ENCODE measurements at places on chromosomes 6 and 20. TPM values are rescaled to one million over a fixed set of nuclear protein-coding genes. Genes with fewer than 3 reads are reported as not detected.

DNA sequence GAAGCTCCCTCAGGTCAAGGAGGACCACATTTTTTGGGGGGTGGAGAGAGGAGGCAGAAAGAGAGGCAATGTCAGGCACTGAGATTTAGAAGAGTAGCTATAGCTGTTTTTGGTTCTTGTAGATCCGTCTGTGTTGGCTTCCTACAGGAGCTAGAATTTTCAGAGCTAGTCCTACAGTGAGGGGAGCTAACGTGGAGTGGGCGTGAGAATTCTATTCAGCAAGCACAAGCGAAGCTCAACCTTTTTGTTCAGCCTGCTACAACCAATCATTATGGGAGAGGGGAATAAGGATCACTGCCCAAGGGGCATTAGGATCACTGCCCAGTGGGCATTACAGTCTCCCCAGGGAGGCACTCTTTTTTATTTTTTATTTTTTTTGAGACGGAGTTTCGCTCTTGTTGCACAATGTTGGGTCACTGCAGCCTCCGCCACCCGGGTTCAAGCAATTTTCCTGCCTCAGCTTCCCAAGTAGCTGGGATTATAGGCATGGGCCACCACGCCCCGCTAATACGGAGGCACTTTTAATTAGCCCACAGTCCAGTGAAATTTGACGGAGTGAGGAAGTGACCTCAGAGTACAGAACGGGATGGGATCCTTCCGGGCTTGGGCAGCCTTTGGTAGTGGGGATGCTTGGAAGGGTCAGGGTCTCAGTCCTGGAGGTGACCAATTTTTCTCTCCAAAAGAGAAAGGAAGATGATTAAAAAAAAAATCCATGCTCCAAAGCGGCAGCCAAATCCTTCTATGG is 1.1 kb upstream of the PANK2 start:
- peaks cover 37% of the 10 kb centered on the region for H3K4me1 ChIP-seq
- peak overlapping the region; percentile 98 for H3K27ac ChIP-seq
- H3K36me3 ChIP-seq = no peaks in the 10 kb centered on the region

GRCh38 chr6:34226731-34227586 is 9.7 kb upstream of the HMGA1 start:
- H3K27ac ChIP-seq = peak overlapping the region; percentile 33
- peaks cover 29% of the 10 kb centered on the region for H3K4me1 ChIP-seq
- H3K4me3 ChIP-seq = no peak overlapping the region
- no peak for DNase-seq
- no peaks in the 10 kb centered on the region for H3K36me3 ChIP-seq

DNA sequence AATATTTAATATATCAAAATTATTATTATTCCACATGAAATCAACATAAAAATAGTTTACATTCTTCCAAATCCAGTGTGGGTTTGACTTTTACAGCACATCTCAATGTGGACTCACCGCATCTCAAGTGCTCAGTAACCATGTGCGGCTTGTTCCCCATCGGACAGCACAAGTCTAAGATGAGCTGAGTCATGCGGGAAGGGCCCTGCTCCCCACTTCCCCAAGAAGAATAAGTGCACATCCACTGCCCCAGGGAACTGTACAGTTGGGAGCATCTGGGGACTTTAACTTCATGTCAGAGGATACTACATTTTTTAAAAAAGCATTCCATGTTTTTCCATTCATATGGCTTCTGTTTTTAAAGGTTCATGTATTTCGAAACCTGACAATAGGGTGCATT is 325.6 kb downstream of the BTBD3 start:
- H3K36me3 ChIP-seq = no peaks in the 10 kb centered on the region
- no peak overlapping the region for H3K27ac ChIP-seq
- DNase-seq = no peak
- H3K4me1 ChIP-seq = no peaks in the 10 kb centered on the region

The DNPH1 gene
- 61.9 TPM for total RNA-seq

The SUMO4 gene
- 3.9 TPM for total RNA-seq

DNA sequence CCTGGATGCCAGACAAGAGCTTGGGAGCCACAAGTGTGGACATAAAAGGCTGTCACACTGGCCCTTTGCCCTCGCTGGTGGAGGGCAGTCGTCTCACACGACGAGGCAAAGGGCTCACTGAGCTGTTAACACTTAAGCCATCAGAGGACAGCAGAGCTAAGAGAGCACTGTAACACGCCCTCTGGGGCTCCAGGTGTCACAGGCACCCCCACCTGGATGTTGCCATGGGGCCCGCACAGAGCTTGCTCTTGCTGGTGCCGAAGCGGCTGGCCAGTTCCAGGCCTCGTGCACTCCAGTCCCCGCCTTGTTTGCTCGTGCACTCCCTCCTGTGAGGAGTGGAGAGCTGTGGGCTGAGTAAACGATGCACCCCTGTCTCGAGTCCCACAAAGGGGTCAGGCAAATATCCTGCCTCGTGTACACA is 37.4 kb downstream of the SLC35D3 start:
- DNase-seq = no peak
- H3K4me3 ChIP-seq = no peak overlapping the region
- H3K36me3 ChIP-seq = no peaks in the 10 kb centered on the region
- H3K4me1 ChIP-seq = no peaks in the 10 kb centered on the region
- no peak overlapping the region for H3K27ac ChIP-seq

GRCh38 chr6:135876058-135876457 is 24.6 kb downstream of the PDE7B start:
- DNase-seq = no peak
- no peak overlapping the region for H3K4me3 ChIP-seq
- no peaks in the 10 kb centered on the region for H3K27me3 ChIP-seq
- H3K36me3 ChIP-seq = no peaks in the 10 kb centered on the region
- no peak overlapping the region for H3K27ac ChIP-seq

DNA sequence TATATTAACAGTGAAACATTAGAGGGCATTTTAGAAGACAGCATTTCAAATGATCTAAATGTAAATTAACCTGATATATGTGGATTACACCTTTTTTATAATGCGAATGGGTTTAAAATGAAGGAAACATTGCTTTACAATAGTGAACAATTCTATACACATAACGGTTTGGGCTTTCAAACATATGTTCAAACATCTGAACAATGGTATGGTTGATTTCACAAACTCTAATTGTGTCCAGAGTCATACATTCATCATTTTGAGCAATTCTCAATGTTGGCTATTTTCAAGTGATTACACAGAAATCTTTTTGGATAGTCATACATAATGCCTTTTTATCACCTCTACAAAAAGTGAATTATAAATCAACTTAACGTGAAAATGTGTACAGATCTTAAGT is 578.1 kb downstream of the PHF3 start:
- H3K4me3 ChIP-seq = no peak overlapping the region
- no peaks in the 10 kb centered on the region for H3K36me3 ChIP-seq
- no peak overlapping the region for H3K27ac ChIP-seq
- DNase-seq = no peak
- H3K4me1 ChIP-seq = no peaks in the 10 kb centered on the region

The ALDH8A1 gene
- total RNA-seq = not detected

- H3K27ac ChIP-seq = no peak overlapping the region
- no peaks in the 10 kb centered on the region for H3K36me3 ChIP-seq
- H3K4me3 ChIP-seq = no peak overlapping the region
- no peaks in the 10 kb centered on the region for H3K4me1 ChIP-seq
- DNase-seq = no peak
- H3K27me3 ChIP-seq = no peaks in the 10 kb centered on the region
Observed at GRCh38 chr20:51979226-51979625, 176.9 kb upstream of the SALL4 start.

DNA sequence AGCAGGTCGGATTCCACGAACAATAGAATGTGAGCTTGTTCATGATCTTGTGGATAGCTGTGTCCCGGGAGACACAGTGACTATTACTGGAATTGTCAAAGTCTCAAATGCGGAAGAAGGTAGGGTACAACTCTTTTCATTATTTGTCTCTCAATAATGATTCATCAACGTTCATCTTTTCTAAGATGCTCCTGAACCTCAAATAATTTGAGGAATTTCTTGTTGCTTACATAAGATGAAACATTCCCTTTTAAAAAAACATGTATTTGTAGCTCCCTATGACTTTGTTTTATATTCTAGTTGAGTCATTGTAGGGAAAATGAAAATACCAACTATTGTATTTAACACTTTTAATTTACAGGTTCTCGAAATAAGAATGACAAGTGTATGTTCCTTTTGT is 17.0 kb downstream of the MCM8 start:
- no peaks in the 10 kb centered on the region for H3K4me1 ChIP-seq
- no peak overlapping the region for H3K4me3 ChIP-seq
- no peak overlapping the region for H3K27ac ChIP-seq
- no peaks in the 10 kb centered on the region for H3K36me3 ChIP-seq

The COL11A2 gene
- 0.25 TPM for total RNA-seq

GRCh38 chr6:32852018-32852843 is 1.3 kb downstream of the TAP1 start:
- H3K4me3 ChIP-seq = peak overlapping the region; percentile 92
- H3K27ac ChIP-seq = peak overlapping the region; percentile 100
- peaks cover 33% of the 10 kb centered on the region for H3K4me1 ChIP-seq
- H3K36me3 ChIP-seq = peaks cover 33% of the 10 kb centered on the region
- DNase-seq = no peak

Measured in vagina (tissue), 2 donors.